ENCODE measurements at places on chromosomes 2 and 18.

DNA sequence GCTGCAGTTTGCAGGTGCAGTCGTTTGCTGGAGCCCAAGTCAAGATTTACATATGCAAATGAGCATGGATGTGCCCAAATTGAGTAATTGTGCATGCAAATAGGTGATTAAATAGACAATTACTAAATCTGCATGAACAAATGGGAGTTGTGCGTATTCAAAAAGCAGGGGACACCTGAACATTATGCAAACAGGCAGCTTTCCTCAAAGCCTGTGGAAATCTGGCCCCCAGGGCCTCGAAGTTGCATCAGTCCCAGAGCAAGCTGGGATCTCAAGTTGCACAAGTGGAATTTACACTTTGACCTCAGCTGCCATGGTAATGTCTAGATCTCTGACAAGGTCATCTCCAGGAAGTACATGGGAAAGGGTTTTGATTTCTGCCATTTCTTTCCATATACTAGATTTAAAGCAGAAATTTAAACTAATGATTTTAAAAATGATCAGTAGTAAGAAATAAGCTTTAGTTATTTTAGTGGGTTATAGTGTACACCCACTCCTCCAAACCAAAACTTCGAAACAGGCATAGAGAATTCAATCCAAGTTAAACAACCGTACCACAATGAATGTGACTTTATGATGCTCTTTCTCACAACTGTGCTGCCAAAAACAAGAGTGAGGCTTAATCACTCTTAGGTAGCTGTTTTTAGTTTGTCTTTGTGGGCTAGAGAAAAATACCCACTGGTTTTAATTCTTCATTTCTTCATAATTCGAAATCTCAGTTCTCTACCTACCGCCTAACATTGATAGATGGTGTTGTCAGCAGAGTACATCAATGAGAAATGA, 110.7 kb downstream of the RND3 start:
- DNase-seq: no peak

GRCh38 chr18:59878644-59879043, 21.2 kb upstream of the PMAIP1 start:
- no peak for DNase-seq

- DNase-seq: no peak
Observed at GRCh38 chr2:50786345-50786744, 245.6 kb downstream of the NRXN1 start.

- DNase-seq: no peak
Observed at GRCh38 chr2:167861574-167862193, 385.7 kb downstream of the STK39 start.

- no peak for DNase-seq
Observed at GRCh38 chr2:64250751-64251423, 106.7 kb upstream of the PELI1 start.

DNA sequence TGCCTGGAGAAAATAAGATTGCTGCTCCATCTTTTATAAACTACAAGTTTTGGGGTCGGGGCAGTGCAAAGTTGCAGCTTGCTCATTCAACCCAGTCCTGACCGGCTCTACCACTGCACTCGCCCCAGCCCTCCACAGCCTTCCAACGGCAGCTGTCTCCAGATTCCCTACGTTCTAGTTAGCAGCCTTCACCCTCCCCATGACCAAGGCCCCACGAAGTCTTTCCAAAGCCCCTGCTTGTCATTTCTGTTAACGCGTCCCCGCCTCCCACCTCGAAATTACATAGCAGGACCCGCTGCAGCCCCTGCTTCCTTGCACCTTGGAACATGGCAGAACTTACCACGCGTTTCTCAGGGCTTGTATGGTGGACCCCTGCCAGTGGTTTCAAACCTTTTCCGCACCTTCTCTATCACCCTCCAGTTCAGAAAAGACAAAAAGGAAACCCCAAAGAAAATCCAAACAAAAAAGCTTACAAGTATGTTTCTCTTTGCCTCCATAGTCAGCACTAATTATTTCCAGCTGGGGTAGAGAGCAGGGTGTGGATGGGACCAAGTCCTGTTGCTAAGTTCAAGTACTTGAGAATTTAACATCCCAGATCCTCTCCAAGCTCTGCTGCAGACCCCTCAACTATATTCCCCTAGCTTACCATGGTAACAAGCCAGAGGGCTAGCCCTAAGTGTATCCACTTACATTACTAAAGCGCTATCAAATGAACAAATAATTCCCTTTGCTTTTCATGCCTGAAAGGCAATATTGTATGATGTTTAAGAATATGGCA, 161.5 kb downstream of the TGIF1 start:
- DNase-seq: no peak

- no peak for DNase-seq
Observed at GRCh38 chr2:196801674-196802261, 2.3 kb upstream of the GTF3C3 start.

DNA sequence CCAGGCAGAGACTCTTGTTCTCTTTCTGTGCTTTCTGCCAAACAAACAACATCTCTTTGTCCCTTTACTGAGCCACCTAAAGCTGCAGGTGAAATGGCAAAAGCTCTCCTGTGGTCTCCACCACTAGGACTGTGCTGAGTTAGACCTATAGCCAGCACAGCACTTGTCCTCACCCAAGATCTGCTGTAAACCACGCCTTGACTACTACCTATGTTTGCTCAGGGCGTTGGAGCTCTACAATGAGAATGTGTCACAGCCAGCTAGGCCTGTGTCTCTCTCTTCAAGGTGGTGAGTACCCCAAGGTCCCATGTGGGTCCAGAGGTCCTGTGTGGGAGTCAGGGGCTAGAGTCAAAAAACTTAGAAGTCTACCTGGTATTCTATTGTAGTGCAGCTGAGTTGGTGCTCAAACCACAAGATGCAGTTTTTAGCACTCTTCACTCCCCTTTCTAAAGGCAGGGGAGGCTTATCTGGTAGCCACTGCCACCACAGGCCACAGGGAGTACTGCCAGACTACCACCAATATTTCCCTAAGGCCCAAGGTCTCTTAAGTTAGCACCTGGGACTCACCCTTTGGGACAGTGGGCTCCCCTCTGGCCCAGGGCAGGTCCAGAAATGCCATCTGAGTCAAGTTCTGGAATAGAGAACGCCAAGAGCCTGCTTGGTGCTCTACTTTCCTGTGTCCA, 96.8 kb upstream of the RPRM start:
- no peak for DNase-seq

DNA sequence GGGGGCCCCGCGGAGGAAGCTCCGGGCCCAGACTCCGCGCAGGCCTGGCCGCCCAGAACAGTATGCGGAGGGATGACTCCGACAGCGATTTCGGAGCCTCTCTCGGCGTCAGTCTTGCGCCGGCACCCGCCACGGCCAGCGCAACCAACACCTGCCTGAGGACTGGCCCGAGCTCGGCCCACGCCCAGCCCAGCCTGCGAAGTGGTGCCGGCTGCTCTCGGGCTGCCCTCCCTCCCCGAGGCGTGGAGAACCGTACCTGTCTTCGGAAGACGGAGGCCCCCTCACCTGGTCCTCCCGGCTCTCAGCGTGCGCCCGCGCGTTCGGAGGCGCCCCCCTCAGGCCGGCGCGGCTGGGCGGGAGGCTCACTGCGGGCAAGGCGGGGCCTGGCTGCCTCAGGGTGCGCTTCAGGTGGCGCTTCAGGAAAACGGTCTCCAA, at the start of gene M1AP:
TSS of gene M1AP (minus strand) at position 322 of the 435 bp plus-strand sequence. CDS start 8,055 bp downstream, outside the sequence.
- no peak for DNase-seq

DNA sequence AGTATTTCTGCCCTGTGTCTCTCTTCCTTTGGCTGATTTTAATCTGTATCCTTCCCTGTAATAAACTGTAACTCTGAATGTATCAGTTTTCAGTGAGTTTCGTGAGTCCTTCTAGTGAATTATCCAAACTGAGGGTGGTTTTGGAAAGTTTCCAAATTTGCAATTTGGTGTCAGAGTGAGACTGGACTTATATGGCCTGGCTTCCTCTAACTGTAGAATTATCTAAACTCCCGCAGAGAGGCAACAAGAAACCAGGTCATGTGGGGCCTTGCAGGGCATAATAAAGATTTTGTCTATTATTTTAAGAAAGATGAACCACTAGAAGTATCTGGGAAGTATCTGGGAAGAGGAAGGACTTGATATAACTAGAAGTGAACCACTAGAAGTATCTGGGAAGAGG, 95.3 kb upstream of the RNF152 start:
- no peak for DNase-seq

Measured in activated CD8-positive, alpha-beta memory T cell treated with anti-CD3 and anti-CD28 coated beads for 1 hour (primary cell).